Colonic mucosa (tissue), 4 donors: ENCODE measurements at places on chromosomes 11 and 22.

GRCh38 chr11:19672586-19673206, 39.9 kb upstream of the NAV2 start:
- DNase-seq: no peak

DNA sequence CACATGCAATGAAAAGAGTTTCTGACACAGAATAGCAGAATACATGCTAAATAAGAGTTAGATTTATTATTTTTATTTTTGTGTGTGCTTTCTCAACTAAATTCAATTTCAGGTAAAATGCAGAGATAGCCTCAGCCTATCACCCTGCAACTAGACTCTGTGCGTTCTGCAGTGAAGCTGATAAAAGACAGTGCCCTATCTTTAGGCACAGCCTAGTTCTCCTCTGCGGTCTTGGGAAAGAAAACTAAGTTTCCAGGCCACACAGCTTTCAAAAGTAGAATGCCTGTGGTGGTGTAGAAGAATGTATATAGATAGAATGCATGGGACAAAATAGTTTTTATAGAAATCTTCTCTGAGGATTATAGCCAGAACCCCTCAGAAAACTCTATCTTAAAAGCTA, 12.0 kb upstream of the MMP1 start:
- DNase-seq: no peak

DNA sequence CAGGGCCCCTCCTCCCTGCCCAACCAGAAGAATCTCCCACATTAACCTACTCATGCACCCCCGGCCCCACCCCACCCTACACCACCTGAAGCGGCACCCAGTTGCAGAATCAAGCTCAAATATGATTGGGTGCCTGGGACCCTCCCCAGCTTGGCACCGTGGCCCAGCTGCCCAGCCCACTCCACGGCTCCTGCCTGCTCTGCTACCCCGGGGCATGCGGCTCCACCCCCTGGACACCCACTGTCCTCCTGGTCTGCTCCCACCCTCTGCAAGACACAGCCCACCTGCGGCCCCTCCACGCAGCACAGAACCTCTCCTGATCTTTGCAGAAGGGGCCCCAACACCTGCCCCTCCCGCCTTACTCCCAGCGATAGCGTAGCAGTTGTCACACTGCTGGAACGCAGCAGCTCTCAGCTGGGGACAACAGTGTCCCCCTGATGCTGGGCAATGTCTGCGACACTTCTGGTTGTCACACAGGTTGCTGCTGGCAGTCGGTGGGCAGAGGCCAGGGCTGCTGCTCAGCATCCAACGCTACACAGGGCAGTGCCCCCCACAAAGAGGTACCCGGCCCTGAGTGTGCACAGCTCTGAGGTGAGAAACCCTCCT, 32.0 kb upstream of the TESMIN start:
- DNase-seq: no peak

GRCh38 chr11:116703421-116703820, 69.4 kb downstream of the BUD13 start:
- DNase-seq: no peak

DNA sequence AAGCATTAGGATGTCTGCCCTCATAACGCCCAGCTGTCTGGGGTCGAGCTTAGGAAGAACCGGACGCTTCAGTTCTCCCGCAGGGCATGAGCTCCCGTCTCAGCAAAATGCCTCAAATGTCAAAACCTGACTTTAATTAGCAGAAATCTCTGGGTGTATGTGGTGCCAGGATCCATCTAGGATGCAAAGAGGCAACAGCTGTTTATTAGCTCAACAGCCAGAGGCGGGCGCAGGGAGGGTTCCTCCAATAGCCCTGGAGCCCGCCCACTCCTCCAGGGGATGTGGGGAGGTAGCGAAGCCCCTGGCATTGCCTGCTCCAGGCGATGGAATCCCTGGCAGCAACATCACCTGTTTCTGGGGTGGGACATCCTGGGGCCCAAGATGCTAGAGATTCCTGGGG, 39.4 kb upstream of the RTL6 start:
- no peak for DNase-seq
